ENCODE measurements at places on chromosomes 1 and 21.

DNA sequence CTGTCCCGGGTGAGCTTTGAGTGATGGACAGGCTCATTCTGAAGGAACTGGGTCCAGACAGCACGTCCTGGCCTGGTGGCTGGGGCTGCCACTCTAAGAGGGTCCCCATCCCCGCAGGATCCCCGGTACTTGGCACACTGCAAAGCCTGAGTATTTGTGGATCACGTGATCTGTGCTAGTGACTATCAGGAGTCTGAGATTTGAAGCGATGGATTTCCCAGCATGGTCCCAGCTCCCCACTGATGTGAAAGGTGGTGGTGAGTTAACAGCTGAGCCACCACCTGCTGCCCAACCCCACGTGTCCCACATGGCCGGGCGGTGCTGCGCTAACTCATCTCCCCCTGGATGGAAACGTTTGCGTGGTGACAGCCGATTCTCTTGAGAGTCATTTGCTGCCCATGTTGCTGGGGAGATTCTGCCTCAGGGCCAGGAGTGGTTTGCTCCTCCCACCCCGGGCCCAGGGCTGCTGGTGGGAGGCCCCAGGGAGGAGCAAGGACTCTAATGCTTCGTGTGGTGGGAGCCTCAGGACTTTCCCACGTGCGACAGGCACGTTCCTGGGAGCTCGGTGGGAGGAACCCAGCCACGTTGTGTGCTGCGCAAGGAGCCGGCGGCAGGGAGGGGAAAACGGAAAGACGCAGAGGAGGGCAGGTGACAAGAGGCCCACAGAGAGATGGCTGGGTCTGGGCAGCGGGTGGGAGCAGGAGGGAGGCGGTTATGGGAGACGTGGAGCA is 15.1 kb downstream of the FAAP20 start:
- DNase-seq = no peak

DNA sequence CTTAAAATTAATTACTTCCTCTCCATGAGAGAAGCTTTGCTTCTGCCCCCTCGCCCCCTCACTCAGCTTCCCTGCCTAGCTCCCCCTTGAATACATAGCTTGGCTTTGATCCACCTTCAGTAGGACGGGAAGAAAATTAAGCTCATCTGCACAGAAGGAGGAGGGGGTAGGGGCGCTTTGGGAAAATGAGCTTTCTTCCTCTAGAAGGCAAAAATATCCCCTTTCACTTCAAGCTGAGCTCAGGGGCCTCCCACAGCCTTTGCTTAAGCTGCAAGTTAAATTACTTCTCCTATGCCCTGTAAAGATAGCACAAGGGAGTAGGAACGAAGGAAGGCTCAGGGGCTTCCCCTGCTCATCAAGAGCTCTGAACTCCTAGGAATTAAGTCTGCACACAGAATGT is 65.2 kb upstream of the GOLT1A start:
- no peak for DNase-seq

DNA sequence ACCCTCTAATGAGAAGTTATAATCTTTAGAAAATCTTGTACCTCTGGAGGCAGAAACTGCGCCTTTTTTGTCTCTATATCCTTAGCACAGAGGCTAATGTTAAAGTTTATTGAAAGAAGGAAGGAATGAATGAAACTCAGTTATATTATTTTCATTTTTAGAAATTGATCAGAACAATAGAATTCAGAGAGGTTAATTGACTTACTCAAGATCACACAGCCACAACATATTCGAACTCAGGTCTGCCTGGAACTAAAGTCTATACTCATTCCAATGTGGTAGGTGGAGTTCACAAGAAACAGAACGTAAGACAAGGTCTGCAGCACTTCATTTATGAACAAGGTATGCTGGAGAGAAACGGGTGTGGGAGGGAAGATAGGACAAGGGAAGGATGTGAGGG is 23.0 kb upstream of the ITPKB start:
- no peak for DNase-seq

GRCh38 chr1:3914911-3915310 is 14.8 kb upstream of the C1orf174 start:
- no peak for DNase-seq

- DNase-seq = no peak
Observed at GRCh38 chr1:168913711-168914463, 184.9 kb upstream of the DPT start.

DNA sequence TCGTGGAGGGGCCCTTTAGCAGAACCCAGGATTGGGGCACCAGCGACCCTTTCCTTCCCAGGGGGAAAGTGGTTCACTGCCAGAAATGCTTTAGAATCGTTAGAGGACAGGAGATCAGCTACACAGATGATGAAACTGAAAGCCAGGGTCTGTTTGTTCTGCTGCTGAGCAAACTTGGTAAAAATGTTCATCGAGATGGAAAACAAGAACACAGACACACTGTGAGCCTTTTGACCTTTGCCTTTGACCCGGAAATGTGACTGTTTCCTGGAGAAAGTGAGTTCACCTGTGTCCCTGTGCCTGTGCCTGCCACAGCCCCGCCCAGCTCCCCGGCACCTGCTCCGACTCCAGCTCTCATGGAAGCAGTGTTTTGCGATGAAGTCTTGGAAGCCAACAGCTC is 234.3 kb downstream of the CAMTA1 start:
- no peak for DNase-seq

DNA sequence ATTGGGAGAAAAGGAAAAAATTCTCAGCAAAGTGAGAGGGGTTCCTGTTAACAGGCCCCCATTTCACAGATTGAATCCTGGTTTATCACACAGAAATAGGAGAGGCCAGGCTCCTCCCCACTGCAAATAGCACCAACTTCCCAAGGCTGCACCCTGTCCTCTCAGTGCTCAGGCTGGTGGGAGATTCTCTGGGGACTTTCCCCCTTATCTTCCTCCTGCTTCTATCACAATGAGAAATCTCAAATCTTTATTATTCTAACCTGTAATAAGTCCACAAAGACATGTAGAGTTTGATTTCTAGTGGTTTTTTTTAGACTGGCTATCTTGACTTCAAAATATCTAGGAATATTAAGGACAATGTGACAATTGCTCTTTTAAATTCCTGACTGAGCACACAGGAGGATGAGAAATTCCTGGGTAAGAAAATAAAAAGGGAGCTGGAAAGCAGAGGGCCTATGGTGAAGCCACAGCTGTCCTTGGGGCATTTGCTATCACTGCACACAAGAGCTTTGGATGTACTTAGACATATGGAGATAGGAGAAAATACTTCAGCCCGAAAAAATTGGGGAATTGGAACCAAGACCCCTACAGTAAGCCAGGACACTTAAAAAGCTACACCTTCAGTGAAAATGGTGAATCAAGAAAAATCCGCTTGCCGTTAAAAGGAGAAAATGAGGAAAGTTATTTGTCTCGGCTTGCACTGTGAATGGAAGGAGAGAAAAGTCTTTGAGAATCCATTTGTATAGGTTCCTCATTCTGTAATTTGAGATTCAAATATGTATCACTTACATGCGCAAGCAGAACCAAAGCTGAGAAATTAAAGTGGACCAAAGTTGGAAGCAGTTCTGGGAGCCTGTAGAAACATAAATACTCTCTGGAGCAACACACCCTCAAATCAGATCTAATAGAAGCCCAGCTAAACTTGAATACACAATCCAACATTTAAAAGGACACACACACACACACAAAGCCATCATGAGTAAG is 65.9 kb upstream of the C1orf105 start:
- DNase-seq = no peak

DNA sequence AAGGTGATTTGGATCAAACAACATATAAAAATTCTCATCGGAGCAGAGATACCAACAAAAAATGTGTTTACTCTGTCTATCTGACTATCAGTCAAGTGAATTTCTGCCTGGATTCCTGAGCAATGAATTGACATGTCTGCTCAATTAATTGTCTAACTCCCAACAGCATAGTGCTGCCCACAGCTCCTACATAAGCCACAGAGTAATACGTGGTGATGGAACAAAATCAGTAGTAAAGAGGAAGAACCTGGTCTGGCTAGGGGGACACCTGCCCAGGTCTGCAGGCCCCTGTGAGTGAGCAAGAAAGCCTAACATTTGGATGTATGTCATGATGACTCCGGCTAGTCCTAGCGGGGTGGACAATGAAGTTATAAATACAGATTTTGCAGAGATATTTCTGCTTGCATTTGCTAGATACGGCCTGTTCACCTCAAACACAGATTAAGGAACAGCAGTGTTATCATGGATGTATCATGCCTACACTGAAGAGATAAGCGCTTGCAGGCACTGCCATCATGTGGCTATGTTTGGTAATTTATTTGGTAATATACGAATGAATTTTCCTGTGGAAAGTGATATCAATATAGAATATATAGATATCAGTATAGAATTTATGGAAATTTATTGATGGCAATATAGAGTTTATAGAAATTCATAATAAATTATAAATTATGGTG is 69.6 kb upstream of the LRRC8B start:
- DNase-seq = peak; percentile 13

GRCh38 chr1:213956295-213956770 is 31.4 kb upstream of the PROX1 start:
- DNase-seq = no peak

- no peak for DNase-seq
Observed at GRCh38 chr1:200891774-200892157, 2.9 kb upstream of the INAVA start.

DNA sequence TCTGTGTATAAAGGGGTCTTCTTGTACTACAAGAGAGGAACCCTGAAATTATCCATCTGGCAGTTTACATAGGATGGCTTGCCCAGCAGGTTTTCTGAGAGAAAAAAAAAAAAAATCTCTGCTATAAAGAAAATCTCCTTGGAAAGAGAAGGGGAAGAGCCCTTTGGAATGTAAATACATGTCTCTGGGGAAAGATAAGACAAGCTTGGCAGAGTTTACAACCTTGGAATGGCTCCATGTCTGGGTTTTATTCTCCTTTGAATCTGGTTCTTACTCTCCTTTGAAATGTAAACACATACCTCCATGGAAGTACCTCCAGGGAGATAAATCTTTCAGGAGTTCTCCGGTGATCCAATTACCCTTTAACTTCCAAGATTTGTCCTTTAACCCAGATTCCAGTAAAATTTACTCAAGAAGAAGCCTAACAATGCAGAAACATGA is 45.1 kb upstream of the DNAH14 start:
- peak; percentile 27 for DNase-seq

- DNase-seq = peak; percentile 33
Observed at GRCh38 chr1:210792250-210793102, 341.5 kb downstream of the KCNH1 start.

GRCh38 chr1:246157516-246157915 is 349.6 kb downstream of the SMYD3 start:
- no peak for DNase-seq
